Psoas muscle (tissue), 8 donors: ENCODE measurements at places on chromosomes 2 and 18. TPM values are rescaled to one million over a fixed set of nuclear protein-coding genes. Genes with fewer than 3 reads are reported as not detected.

GRCh38 chr2:215432759-215433594 is 2.9 kb downstream of the FN1 start:
- no peak overlapping the region for H3K4me3 ChIP-seq
- H3K27ac ChIP-seq: no peak overlapping the region
- no peaks in the 10 kb centered on the region for H3K36me3 ChIP-seq
- DNase-seq: no peak

Gene STK17B
- total RNA-seq: 4.3 TPM

- no peaks in the 10 kb centered on the region for H3K27me3 ChIP-seq
- DNase-seq: no peak
- H3K27ac ChIP-seq: no peak overlapping the region
- peaks cover 16% of the 10 kb centered on the region for H3K4me1 ChIP-seq
- H3K4me3 ChIP-seq: no peak overlapping the region
- no peaks in the 10 kb centered on the region for H3K36me3 ChIP-seq
Measured at GRCh38 chr2:226115832-226116200, 683.8 kb downstream of the IRS1 start.

DNA sequence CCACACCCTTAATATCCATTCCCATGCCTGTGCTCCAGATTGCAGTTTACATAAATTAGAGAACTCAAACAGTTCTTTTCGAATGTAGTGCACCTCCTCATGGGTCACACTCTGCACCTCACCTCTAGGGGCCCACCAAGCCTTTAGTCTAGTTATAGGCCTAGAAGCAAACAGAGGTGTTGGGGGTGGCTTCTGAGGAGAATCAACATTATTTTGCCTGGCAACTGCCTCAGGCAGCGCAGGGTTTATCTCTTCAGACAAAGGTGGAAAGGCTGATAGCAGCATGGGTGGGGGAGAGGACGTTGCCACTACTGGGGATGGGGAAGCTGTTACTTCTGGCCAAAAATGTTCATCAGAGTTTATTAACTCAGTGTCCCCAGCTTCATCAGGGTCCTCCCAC is 5.0 kb upstream of the GYPC start:
- no peak overlapping the region for H3K4me3 ChIP-seq
- H3K27me3 ChIP-seq: no peaks in the 10 kb centered on the region
- no peak overlapping the region for H3K27ac ChIP-seq
- no peaks in the 10 kb centered on the region for H3K36me3 ChIP-seq

- H3K4me3 ChIP-seq: no peak overlapping the region
- no peak for DNase-seq
- H3K27ac ChIP-seq: no peak overlapping the region
- no peaks in the 10 kb centered on the region for H3K27me3 ChIP-seq
- H3K4me1 ChIP-seq: no peaks in the 10 kb centered on the region
- H3K36me3 ChIP-seq: no peaks in the 10 kb centered on the region
Measured at GRCh38 chr18:60248336-60249330, 123.9 kb downstream of the MC4R start.
